ENCODE measurements at places on chromosomes 12 and 14. TPM values are rescaled to one million over a fixed set of nuclear protein-coding genes. Genes with fewer than 3 reads are reported as not detected.
A peak's percentile ranks its signal among the peaks of the same experiment; 100 is the strongest.

Gene KCNJ8
- 0.15 TPM for total RNA-seq

- DNase-seq: no peak
Observed at GRCh38 chr14:29444805-29445204, 482.8 kb downstream of the PRKD1 start.

GRCh38 chr12:29807129-29807528 lies 23.4 kb upstream of the TMTC1 start:
- DNase-seq: no peak

Gene TMEM116
- 10.5 TPM for total RNA-seq

GRCh38 chr12:95205685-95206084 lies 11.6 kb downstream of the FGD6 start:
- DNase-seq: peak; percentile 61

Gene RNASE4
- total RNA-seq: not detected

Gene FOXA1
- total RNA-seq: 0.07 TPM

- DNase-seq: no peak
Observed at GRCh38 chr12:72676556-72676955, 404.4 kb downstream of the TRHDE start.

GRCh38 chr14:91647856-91648255 lies 84.0 kb downstream of the CATSPERB start:
- no peak for DNase-seq

- DNase-seq: peak; percentile 13
Observed at GRCh38 chr12:104353012-104353981, 49.8 kb downstream of the EID3 start.

GRCh38 chr12:125299840-125300239 lies 234.6 kb downstream of the AACS start:
- DNase-seq: no peak

All from H9 (cell line).